Trophoblast cell (in vitro differentiated cells and primary cell): ENCODE measurements at places on chromosomes 13 and 19.

DNA sequence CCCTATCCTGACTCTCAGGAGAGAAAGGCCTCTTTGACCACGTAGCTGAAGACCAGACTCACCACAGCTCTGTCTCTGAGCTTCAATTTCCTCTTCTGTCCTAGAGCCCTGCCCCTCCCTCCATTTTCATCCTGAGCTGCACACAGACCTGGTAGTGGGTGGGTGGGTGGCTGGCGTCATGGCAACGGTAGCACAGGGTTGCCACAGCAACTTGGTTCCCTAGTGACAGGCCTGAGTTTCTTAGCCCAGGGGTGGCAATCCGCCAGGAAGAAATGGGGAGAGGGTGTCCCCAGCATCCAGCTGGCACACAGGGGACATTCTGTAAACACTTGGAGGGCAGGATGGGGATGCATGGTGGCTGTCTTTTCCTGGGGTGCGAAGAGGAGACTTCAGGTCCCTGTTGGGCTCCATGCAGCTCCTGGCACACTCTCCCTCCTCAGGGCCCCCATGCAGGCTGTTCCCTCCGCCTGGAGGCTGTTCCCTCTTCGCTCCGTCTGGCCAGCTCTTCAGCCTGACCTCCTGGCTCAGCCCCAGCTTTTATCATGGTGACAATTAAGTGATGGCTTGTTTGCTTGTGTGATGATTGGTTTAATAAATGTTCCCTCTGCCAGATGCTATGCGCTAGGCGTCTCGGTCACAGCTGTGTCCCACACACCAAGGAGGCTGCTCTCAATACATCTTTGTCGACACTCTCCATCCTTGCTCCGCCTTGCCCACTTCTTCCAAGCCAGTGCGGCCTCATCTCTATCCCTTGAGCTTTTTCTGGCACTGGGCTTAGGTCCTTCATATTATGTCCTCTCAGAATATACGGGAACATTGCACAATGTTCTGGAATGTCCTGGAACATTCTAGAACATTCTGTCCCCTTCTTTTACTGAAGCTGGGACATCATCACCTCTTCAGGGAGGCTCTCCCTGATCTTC lies 7.4 kb upstream of the KLHL26 start:
- no peak for DNase-seq

GRCh38 chr19:50482271-50482855 lies 5.7 kb upstream of the GARIN5A start:
- no peak for DNase-seq

DNA sequence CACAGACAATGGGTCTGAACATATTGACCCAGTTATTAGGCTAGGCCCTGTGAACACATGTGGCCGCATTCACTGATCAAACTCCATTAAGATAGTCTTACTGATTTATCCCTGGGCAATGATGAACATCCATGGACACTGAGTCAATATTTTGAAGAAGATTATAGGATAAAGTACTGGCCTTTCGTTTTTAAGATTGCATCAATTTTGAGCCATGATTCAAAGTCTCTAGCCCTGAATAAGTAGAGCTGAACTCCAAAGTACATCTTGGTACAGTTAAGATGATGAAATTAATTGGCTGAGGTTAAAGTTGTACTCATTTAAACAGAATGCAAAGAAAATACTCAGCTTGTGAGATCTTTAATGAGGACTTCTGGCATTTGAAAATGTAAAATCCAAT lies 1581.9 kb downstream of the EFNB2 start:
- no peak for DNase-seq

DNA sequence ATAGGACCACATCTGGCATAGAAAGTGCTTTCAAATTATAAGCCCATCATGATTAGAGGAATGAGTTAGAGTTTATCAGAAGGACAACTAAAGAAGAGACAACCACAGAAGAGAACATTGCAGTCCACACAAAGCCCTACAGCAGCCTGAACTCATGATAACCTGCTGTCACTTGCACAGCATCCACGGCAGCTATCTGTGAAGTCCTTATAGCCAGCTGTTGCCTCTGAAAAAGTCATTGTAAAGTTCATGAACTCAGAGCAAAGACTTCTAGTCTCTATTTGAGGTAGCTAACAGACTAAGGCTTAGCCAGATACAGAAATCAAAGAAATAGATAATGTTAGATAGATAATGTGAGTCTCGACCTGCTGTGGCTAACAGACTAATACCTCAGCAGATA lies 450.0 kb downstream of the KLF5 start:
- no peak for DNase-seq

DNA sequence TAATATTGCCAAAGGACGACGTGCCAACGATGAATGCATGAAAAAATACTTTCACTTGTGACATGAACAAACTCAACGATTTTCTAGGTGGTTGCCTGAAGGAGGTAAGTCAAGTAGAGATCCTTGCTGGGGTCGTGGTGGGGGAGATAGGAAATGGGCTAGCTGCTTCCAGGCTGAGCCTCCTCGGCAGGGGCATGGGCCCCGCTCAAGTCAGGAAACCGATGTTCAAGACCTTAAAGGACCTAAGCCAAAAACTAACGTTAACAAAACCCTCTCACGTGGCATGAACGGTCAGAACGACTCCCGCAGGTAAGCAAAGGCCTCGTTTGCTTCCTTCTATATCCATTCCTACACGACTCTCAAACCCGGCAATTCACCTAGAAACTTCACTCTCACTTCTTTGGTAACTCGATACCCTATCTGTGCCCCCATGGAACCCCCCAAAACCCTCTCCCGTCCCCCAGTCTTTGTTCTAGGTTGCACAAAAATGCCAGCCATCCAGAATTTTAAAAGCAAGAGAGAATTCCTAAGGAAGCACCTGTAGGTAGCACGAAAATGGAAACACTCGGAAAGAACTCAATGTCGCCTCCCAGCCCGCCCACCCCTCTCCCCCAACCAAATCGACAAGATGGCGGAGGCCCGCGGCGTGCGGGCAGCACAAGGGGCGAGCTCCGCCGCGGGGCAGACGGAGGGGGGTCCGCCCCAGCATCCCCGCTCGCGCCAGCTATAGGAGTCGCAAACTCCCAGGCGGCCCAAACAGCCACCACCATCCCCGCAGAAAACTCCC lies 13.6 kb downstream of the ACP4 start:
- DNase-seq, result peak; percentile 13

DNA sequence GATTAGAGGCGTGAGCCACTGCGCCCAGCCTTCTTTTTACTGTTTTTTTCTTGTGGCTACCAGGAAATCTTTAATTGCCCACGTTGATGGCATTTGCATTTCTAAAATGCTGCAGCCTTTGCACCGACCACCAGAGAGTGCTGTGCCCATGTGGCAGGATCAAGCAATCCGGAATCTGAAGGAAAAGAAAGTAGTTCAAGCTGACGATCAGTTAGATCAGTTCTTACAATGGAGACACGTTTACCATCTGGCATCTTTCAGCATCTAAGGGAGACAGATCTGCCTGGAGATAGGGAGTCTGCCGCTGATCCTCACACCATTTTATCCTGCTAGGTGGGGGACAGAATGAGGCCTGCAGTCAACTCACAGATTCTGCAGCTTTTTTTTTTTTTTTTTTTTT lies 19.9 kb downstream of the TINCR start:
- peak; percentile 78 for DNase-seq

DNA sequence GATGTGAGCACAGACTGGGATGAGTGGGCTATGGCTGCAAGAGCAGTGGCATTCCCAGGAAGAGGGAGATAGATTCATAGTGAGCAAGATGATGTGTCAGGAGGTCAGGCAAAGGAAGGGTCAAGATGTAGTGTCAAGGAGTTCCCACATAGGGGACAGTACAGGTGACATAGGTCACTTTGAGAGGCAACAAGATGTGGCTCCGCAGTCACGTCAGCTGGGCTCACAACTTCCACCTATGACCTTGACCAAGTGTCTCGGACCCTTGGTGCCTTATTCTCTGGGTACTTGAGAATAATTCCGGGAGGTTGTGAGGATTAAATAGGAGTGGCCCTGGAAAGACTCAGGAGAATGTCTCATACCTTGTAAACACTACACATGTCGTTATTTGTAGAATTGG lies 10.5 kb downstream of the ZNF317 start:
- DNase-seq, result no peak

- no peak for DNase-seq
These were observed 9.5 kb downstream of the SHANK1 start for GRCh38 chr19:50710094-50710493.

DNA sequence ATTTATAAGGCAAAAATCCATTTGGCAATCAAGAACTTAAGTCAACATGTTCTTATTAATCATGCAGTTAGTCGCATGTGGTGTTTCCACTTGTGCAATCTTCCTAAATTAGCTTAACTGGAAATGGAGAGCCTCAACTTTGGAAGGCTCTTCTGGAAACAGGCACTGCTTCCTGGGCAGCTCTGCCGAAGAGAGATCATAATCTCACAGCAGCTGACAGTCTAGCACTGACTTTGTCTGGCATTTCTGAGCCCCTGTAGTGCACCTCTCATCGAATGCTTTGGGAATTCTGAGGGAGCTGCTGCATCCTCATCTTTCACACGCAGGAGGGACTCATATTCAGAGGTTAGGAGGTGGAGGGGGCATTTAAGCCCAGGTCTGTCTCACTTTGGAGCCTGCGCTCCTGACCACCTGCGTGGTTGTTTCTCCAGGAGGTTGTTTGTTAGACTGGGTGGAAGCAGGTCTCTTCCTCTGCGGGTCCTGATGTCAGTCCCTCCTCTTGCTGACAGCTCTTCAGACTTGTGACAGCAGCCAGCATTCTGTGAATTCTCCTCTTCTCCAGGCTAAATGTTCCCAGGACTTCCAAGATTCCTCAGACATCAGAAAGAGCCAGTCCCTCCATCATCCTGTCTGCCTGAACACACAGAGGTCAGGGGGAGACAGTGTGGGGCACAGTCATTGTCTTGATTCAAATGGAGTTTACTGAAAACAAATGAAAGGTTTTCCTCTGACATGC lies 100.4 kb upstream of the GJB6 start:
- DNase-seq, result no peak

- DNase-seq, result no peak
These were observed 3.6 kb upstream of the ELANE start for GRCh38 chr19:848386-848921.

DNA sequence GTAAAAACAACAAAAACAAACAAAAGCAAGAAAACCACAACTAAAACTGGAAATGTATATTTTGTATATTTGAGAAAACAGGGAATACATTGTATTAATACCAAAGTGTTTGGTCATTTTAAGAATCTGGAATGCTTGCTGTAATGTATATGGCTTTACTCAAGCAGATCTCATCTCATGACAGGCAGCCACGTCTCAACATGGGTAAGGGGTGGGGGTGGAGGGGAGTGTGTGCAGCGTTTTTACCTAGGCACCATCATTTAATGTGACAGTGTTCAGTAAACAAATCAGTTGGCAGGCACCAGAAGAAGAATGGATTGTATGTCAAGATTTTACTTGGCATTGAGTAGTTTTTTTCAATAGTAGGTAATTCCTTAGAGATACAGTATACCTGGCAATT lies 17.1 kb downstream of the KLF5 start:
- DNase-seq, result no peak

- peak; percentile 75 for DNase-seq
These were observed 3.8 kb downstream of the PPP1R12C start for GRCh38 chr19:55113570-55114039.

GRCh38 chr13:79870766-79871165 lies 389.8 kb downstream of the NDFIP2 start:
- DNase-seq, result peak; percentile 45

GRCh38 chr19:45767881-45768654 lies 984 bp downstream of the SIX5 start:
- peak; percentile 71 for DNase-seq

GRCh38 chr19:38433268-38433733 lies at the start of gene RYR1:
TSS of gene RYR1 (plus strand) at chr19:38433691. CDS start at chr19:38433830, 139 bp downstream.
- no peak for DNase-seq

DNA sequence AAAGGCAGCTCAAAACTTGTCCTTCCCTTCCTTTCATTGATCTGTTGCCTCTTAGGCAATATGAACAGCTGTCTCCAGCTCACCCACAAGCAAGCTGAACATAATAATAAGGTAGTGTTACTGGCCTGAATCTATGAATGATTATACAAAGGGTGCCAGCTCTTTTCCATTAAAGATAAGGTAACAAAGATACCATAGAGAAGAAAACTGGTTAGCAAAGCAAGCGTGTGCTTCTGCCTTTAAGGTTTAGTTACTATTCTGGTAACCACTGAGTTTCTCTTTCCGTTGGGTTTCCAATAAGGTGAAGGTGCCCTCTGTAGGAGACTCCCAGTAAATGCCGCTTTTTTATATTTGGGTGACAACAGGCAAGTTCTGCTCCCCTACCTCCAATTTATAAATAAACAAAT lies 12.1 kb upstream of the DACH1 start:
- DNase-seq, result no peak

DNA sequence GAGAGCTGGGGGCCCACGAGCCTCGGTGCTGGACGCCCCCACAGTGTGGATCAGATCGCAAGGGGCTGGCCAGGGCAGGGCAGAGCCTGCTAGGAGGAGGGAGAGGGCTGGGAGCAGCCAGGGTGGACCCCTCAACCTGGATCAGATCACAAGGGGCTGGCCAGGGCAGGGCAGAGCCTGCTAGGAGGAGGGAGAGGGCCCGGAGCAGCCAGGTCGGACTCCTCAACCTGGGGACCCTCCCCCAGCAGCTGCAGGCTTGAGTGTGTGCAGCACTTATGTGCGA lies 126.6 kb downstream of the KDM4B start:
- DNase-seq, result no peak

DNA sequence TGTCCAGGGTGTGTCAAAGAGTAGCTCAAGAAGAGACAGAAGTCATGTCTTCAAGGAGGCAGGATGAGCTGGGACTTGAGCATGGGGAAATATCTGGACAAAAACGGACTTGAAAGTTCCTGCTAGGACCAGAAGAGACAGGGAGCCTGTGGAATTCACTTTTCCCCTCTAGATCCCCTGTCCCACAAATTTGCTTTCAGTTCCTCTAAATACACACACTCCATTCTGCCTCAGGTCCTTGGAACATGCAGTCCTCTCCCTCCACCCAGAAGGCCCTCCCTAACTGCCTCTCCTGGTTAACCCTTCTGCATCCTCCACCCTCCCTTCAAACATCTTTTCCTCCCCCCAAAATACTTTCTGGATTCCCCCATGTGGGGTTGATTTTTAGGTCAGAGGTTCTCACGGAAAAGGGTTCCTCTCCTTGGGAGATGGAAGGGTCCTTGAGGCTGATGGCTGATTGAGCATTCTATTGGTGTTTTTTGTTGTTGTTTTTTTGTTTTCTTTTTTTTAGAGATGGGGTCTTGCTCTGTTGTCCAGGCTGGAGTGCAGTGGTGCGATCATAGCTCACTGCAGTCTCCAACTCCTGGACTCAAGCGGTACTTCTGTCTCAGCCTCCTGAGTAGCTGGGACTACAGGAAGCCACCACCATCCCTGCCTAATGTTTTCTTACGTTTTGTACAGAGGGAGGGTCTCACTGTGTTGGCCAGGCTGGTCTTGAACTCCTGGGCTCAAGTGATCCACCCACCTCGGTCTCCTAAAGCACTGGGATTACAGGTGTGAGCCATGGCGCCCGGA lies 6.9 kb upstream of the RETN start:
- no peak for DNase-seq

DNA sequence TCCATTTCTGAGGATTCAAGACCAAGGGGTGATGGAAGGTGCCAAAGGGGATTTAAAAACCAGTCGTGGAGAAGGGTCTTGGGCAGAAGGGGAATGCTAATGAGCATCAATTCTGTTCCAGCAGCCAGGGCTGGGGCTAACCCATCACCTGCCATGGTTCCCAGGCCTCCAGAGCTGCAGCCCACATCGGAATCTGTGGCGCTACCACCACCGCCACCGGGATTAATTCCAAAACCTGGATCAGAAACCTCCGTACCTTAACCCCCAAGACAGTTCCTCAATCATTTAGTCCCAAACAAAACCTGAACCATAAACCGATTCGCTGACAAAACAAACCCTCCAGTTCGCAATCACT lies 583 bp downstream of the ZNF615 start:
- no peak for DNase-seq
